ENCODE measurements at places on chromosomes 7 and 10.
A peak's percentile ranks its signal among the peaks of the same experiment; 100 is the strongest.

- no peak for DNase-seq
Measured at GRCh38 chr10:46556515-46557318, at the start of gene GPRIN2. Gene GPRIN2, minus strand, starts transcription at chr10:46556658. Its CDS starts 5,922 bp downstream, at chr10:46550736.

DNA sequence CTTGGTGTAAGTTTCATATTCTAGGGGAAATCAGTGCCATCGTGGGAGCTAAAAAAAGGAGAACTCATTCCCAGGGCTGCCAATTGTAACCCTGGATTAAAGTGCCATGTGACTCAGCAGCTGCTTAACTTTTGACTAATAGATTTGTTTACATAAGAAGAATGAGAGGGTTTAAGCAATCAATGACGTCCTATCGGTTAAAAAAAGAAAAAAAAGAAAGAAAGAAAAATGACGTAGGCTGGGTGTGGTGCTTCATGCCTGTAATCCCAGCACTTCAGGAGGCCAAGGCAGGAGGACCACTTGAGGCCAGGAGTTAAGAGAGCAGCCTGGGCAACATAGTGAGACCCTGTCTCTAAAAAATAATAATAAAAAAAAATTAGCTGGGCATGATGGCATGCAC, 116.2 kb upstream of the AFAP1L2 start:
- DNase-seq, result no peak

DNA sequence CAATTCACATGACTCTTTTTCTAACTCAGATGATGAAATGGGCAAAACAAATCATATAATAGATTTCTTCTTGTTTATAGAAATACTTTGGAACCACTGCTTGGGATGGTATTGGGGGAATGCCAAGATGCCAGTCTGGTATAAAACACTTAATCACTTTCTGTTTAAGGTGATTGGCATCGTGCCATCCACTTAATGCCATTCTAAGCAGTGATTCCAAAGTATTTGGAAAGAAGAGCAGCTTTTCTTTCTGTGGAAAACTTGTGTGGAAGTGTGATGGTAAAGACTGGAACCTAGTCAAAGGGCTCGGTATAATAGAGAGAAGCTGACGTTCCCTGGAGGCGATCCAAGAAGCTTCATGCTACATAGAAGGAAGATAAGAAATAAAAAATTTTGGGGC, 120.6 kb downstream of the TMEM26 start:
- DNase-seq, result no peak

DNA sequence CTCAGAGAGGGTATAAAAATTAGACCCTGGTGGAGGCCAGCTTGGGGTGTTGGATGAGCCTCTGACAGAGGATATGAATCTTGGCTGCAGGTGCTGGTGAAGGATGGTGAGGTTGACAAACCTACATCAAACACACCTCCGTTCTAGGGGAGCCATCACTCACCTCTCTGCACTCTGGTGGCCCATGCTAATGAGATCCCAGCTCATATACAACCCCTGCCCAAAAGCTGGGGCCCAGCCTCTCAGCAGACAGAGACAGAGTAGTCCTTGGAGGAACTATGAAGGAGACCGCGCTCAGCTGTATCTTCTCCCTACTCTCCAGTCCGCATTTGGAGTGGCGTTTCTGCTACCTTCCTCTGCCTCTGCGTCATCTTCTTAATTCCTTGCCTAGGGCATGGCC, 83.1 kb upstream of the SORCS3 start:
- no peak for DNase-seq

GRCh38 chr10:101038484-101038883, 7.5 kb downstream of the SFXN3 start:
- no peak for DNase-seq

DNA sequence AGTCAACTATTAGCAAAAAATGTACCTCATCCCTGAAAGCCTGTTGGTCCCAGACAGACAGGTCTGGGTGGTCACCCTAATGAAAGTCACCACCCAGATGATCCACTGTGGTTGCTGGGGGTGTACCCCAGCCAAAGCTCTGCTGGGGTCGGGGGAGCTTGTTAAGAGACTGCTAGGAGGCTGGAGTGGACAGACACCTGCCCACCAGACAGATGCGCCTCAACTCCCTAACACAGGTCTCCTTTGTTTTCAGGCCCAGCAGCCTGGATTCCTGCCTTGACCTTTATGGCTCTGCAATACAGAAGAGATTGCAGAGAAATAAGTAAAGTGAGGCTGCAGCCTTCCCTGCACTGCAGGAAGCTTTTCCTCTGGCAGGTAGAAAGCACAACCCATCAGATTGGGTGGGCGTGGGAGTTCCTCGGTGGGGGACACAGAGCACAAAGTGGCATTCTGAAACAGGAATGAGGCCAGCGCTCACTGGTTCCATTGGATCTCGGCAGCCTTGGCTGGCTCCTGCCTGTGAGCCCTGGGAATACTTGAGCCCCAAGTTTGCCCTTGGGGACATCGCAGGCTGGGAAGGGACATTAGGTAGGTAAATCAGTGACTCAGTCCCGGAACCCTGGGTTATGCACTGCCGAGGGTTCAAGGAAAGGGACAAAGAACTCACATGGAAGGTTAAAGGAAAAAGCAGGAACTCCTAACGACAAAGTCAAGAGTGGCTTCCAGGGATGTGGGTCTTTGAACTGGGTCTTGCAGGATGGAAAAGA, 18.0 kb upstream of the ZNF488 start:
- DNase-seq, result no peak

DNA sequence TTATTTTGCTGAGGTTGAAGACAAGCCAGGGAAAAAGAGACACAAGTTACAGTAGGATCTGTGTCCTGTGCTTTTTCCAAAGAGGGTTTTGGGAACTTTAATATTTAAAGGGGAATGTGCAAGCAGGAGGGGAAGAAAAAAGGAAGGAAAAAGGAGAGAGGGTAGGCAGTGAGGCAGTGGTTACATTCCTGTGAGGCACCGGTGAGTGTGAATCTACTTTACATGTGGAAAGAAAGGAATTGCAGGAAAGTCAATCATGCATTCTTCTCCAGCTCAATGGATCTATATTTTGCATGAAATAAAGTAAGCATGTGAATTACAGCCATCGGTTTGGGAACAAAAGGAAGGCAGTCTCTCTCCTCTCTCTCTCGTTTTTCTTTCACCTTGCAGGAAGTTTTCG, 12.6 kb upstream of the DYNC2I1 start:
- no peak for DNase-seq

- no peak for DNase-seq
Measured at GRCh38 chr10:33358016-33358415, 23.5 kb upstream of the NRP1 start.

GRCh38 chr10:8705415-8705814, 650.9 kb downstream of the GATA3 start:
- DNase-seq, result no peak

DNA sequence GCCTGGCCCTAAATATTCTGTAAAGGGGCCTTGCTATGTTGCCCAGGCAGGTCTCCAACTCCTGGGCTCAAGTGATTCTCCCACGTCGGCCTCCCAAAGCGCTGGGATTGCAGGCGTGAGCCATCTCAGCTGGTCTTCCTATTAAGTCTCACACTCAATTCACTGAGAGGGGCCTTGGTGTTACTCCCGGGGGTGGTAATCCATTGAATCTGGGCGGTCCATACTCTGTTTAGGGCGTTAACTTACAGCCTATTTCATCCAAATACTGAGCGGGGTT, 665 bp upstream of the SRRT start:
- no peak for DNase-seq

- peak; percentile 76 for DNase-seq
Measured at GRCh38 chr7:101538596-101539459, 90.3 kb downstream of the MYL10 start.

DNA sequence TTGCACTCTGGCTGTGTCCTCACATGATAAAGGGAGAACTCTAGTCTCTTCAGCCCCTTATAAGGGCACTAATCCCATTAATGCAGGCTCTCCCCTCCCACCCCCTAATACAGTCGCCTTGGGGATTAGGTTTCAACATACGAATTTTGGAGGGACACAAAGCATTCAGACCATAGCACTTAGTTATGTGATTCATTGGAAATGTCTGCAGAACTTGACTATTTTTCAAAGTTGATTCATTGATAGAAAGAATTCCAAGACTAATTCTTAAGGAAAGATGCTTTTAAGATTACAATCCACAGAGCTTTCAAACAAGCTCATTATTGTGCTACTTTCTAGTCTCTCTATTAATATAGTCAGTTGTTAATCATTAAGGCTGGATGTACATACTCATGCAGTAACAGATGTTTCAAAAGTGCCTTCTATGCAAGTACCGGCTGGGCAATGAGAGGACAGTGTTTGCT, 85.3 kb upstream of the RPA3 start:
- DNase-seq, result no peak

- no peak for DNase-seq
Measured at GRCh38 chr10:48473704-48474103, 131.2 kb downstream of the ARHGAP22 start.

DNA sequence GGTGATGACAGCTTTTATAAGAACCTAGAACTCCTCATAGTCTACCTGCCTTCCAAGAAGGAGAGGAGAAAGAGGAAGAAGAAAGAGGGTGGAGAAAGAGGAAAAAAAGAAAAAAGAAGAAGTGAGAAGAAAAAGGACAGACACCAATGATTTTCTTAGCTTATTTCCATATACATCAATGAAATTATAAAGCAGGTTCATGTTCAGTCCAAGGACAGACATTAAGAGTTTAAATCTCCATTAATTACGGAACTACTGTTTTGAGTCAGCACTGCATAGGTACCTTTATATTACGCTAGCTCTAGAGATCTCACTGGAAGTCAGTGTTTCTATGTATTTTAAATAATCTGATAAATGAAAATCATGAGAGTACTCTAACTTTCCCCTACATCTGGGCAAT, 309.0 kb upstream of the HGF start:
- DNase-seq, result no peak

DNA sequence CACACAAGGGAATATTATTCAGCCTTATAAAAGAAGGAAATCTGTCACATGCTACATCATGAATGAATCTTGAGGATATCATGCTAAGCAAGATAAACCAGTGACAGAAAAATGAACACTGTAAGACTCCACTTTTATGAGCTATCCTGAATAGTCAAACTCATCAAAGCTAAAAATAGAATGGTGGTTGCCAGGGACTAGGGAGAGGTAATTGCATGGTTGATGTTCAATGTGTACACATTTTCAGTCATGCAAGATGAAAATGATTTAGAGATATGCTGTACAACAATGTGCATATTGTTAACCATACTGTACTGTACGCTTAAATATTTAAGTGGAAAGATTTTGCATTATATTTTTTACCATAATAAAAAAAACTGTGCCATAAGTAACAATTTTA, 1349.1 kb downstream of the XPNPEP1 start:
- DNase-seq, result no peak

- no peak for DNase-seq
Measured at GRCh38 chr7:98322331-98323270, 41.1 kb downstream of the BRI3 start.

DNA sequence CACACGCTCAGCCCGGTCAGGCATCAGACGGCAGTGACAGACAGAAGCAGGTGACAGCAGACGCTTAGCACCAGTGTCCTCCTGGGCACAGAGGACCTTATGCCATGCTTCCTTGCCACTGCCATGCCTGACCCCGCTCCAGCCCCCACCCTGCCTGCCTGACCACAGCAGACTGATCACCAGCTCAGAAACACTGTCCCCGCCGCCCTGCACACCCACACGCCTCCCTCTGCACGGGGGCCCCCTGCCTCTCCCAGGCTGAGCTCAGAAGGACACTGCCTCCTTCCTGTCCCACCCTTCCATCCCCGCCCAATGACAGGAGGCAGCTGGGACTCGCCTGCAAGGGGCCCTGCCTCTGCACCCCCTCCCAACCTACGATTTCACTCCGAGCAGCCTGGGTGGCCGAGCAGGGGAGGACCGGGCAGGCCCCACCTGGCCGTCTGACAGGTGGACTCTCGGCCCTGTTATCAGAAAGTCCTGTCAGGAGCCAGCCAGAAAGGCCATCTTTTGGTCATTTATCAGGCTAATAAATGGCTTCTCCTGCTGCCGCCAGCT, 183.4 kb downstream of the ELFN1 start:
- DNase-seq, result no peak

DNA sequence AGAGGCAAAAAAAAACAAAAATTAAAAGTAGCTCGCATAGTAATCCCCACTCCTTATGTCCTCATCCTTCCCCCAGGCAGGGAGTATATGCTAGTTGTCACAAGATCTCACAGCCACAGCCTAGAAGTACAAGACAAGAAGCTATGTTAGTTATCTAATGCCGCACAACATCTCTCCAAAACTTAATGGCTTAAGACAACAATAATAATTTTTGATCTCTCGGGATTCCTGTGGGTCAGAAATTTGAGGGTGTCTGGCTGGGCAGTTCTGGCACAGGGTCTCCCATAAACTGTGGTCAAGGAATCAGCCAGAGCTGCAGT, 39.7 kb downstream of the CPVL start:
- DNase-seq, result no peak

DNA sequence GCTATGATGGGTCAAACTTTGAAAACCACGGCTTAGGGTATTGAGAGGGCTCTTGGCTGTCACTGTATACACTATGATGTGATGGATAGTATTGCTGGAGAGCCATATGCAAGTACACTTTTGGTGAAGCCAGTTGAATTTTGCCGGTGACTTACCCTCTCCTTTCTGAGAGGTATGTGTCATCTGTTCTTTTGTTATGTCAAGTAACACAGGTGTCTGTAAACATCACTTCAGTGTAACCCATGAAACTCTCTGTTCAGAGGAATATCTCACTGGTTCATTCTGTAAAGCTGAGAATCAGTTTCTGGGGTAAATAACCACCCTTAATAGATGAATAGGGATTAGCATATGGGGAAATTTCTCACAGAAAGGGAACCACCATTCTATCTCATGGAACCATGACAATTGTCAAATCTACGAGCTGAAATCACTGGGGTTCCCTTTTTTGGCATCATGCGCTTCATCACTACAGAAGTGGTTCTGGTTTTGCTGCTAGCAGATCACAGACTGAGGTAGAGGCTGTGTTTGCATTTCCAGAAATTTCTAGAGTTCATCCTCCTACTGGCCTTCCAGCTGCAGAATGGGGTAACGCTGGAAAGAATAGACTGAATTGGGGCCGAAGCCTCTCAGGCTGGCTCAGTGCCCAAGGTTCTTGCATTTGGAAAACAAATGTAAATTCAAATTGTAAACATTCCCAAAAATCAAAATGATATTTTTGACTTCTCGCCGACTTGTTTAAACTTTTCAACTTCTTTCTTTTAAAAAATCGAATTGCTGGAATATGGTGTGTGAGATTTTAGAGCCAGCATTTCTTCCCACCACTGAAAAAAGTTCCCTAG, 83.3 kb upstream of the CREB5 start:
- DNase-seq, result no peak

Data from GM20000 (cell line).